T-helper 17 cell (primary cell): ENCODE measurements at places on chromosomes 2 and 18.

- DNase-seq = no peak
Observed at GRCh38 chr2:165582409-165582808, 112.9 kb downstream of the CSRNP3 start.

- no peak for DNase-seq
Observed at GRCh38 chr2:201597397-201597796, 45.9 kb downstream of the TMEM237 start.

DNA sequence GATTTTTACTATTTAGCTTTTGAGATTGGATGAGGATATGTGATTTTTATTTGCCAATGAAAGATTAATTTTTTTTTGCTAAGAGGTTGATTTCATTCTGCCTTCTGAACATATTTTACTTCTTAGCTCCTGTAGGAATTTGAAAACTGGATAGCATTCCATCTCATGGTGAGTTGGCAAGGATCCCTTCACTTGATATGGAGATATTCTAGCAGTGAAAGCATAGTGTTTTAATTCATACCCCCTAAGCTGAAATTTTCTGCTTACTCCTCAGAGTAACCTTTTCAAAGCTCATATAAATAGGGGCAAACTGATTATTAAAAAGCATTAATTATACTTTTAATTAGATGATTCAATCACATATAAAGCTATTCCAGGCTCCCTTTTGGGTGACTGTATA is 61.0 kb upstream of the KCNJ3 start:
- no peak for DNase-seq

DNA sequence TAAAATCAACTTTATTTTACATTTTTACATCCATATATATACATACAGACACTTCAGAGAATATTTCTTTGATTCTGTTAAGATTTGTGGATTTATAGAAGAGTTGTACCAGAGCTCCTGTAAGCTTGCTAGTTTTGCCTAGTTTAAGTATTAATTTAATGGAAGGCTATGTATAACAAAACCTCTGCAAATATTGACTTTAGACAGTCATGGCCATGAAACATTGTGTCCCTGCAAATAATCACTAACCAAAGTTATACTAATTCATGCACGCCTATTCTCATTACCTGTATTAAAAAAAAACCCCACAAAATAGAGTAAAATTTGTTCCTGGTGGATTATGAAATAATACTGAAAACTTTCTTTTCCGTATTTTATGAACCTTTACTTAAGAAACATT is 379.3 kb downstream of the CTNNA2 start:
- DNase-seq = no peak

DNA sequence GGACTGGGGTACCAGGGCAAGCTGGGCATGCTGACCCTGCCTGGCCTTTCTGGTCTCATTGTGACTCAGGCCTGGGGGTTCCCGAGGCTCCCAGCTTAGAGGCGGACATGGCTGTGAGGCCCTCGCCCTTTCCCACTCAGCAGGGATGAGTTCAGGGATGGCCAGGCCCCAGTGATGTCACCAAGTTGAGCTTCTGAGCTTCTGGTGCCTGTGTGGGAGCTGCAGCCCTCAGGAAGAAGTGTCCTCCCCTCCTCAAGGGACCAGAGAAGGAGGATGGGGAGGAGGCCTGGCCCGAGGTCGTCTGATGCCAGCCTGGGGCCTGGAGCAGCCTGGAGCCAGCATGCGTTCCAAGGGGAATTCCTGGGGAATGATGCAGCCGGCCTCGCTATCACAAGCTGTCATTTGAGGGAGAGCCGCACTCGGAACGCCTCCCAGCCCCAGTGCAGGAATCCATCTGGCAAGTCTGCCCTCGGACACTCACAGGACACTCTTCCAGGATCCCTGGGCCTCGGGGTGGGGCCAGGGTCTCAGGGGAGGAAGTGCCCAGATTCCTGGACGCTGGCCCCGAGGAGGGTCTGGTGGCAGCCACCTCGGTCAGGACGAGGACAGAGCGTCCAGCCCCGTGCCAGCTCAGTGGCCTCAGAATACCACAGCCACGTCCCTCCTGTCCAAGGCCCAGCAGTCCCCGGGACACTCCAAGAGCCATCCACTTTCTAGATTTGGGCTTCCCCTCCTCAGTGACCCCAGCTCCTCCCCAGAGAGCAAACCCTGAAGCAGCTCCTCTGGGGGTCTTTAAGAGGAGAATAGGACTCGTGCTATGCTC is 61.2 kb upstream of the GPC1 start:
- no peak for DNase-seq

DNA sequence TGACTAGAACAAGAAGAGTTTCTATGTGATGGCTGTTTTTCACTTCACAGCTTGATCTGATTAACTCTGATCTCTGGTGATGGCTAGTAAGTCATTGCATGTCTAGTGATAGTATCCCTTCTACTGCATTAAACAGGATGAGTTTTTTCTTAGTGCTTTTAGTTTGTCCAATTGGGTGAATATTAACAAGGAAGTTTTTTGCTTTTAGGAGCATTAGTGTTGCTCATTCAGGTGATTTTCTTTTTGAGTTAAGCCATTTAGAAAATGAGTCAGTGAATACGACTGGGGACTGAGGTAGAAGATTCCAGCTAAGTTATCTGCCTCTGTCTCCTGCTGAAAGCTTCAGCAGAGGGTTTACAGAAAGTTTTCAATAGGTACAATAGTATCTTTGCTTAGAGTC is 306.7 kb downstream of the PIK3C3 start:
- DNase-seq = no peak

GRCh38 chr2:101743288-101743687 is 45.8 kb downstream of the MAP4K4 start:
- DNase-seq = no peak

GRCh38 chr2:98333922-98334321 is 12.3 kb upstream of the CNGA3 start:
- no peak for DNase-seq

GRCh38 chr18:25233528-25234321 is 118.2 kb downstream of the ZNF521 start:
- DNase-seq = no peak

GRCh38 chr2:5587766-5588165 is 104.4 kb upstream of the SOX11 start:
- DNase-seq = no peak

GRCh38 chr2:82256983-82257632 is 1952.6 kb upstream of the LRRTM1 start:
- DNase-seq = no peak

- no peak for DNase-seq
Observed at GRCh38 chr18:40041951-40042350, 1913.1 kb upstream of the PIK3C3 start.

GRCh38 chr2:111898703-111899514 is 502 bp downstream of the MERTK start:
- no peak for DNase-seq

DNA sequence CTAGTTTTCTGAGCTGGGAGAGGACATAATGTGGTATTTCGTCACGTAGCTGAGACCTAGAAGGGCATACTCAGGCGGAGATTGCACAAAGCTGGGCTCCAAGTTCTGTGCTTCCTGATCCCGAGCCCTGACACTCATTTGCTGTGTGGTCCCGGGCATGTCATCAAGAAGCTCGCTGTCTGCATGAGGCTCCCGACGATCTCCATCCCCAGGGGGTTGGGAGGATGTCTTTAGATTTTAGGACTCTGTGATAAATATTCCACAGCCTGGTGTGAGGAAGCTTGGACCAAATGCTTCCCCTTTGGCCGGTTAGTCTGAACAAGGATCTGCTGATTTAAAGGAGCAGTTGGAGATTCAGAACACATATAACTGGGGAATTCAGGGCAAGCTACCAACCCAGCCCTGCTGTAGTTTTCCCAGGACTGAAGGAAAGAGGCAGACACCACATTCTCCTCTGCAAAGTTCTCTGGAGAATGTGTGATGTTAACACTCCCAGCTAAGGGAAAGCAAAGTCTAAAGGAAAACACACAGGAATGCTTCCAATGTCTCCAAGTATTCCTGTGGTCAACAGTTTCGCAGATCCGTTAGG is 2.3 kb downstream of the KCNE4 start:
- DNase-seq = no peak

GRCh38 chr2:195671563-195671962 is 14.5 kb downstream of the SLC39A10 start:
- DNase-seq = no peak

GRCh38 chr2:117086943-117087250 is 727.6 kb upstream of the DDX18 start:
- DNase-seq = no peak

DNA sequence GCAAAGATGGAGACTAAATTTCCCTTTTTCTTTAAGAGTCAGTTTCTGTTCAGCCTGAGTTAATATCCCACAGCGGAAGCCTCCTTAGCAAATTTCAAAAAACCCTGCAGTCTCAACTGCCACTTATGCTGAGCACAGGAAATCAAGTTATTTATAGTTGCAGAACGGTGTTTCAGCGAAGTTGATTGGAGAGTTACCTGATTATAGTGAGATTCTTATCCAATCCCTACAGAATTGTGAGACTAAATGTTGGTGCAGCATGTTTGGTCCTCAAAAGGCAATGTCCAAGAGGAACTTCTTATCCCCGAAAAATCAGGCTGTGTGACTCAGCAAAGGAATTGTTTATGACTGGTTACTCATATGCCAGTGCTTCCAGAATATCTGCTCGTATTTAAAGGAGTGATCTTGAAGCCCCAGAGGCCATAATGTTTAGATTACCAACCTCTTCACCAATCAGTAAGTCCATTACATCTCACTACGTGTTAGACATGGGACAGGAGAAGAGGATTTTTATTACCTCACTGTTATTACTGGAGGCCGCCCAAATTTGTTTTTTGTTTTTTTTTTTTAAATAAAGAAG is 67.9 kb downstream of the LRRFIP1 start:
- DNase-seq = no peak

DNA sequence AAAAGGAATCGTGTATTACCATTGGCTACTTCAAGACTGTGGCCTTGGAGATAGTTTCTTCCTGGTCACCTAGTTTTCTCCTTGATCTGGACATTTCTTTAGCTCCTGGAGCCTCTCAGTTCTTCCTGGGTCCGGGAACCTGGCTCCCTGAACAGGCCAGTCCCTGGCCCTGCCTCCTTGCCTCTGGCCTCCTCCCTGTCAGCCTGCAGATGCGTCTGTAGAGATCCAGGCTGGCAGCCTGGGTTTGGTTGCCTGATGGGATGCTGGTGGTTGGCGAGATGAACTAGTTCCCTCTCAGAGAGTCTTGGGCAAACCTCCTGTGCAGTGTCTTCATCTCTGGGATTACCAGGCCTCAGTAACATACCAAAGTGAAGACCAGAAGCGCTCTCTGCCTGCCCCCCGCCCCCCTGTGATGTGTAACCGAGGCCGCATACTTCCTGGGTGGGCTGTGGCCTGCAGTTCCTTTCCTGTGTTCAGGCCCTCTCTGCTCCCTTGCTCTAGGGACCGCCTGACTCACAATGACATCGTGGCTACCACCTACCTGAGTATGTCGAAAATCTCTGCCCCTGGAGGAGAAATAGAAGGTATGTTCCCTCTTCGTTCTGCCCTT is 85.4 kb downstream of the DYSF start:
- no peak for DNase-seq

DNA sequence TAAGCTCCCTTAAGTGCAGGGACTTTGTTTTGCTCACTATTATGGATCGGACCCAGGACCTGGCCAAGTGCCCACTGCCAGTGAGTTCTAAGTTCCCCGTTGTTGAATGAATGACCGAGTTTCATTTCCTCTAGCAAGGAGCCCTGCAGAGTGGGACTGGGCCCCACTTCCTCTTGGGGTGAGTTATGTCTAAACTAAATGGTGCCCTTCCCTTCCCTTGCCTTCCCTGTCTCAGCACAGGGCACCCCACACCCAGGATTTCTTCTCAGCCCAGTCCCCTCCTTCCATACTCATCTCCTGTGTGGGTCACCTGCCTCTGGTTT is 195.3 kb upstream of the HS6ST1 start:
- no peak for DNase-seq

- no peak for DNase-seq
Observed at GRCh38 chr2:11213090-11213638, 57.9 kb downstream of the SLC66A3 start.

DNA sequence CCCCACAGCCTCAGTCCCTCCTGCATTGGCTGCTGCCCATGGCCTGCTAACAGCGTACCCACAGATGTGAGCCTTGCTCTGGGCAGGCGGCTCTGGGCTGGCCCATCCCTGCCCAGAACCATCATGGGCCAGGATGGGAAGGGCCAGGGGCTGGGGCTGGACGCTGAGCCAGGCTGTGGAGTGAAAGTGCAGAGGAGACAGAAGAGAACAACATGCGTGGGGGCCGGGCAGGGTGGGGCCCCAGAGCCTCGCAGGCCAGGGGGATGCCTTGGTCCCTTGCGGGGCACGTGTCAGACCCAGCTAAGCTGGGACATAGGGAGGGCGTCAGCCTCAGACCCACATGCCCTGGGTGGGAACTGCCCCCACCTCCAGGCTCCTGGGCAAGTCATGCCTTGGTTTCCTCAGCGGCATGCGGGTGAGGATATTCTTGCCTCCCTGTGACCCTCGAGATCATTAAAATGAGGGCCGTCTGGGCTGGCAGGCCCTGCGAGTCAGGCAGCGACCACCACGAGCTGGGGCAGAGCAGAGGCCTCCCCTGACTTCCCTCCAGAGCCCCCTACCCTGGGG is 27.3 kb downstream of the GPC1 start:
- DNase-seq = no peak

DNA sequence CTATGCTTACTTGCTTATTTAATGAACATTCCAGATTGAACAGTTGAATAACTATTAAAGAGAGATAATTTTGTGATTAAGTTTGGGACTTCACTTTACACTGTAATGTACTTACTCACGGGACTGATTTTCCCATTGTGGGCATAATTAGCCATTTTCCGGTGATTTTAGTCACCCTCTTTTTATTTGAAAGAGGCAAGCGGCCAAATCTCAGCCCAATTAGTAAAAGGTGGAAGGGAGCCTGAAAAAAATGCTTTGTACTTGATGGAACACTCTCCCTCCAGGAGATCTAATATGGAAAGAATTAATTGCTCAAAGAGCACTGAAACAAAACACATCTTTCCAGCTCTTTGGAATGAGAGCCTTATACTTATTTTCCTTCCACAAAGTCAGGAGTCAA is 50.2 kb downstream of the CALCRL start:
- DNase-seq = no peak
